ENCODE measurements at places on chromosomes 3 and 15.
A peak's percentile ranks its signal among the peaks of the same experiment; 100 is the strongest.

DNA sequence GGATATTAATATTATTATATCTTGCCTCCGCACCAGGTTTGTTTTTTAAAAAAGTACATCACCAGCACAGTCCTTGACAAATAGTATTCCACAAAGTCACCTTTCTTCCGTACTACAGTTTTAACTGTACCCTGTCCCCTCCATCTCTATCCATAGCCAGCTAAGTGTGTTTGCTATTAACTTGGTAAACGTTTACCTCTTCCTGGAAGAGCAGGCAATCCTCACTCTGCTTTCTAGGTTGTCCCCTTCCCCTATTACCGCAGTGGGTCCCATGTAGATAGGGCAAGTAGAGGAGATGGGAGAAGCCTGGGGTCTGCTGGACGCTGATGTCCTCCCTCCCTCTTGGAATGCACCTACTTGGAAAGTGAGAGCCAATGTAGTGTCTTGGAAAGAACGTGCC is 83.9 kb upstream of the ETV5 start:
- DNase-seq: no peak

- no peak for DNase-seq
These were observed 52.3 kb downstream of the NCEH1 start for GRCh38 chr3:172658344-172659245.

GRCh38 chr15:96692826-96693225 is 362.3 kb downstream of the NR2F2 start:
- no peak for DNase-seq

DNA sequence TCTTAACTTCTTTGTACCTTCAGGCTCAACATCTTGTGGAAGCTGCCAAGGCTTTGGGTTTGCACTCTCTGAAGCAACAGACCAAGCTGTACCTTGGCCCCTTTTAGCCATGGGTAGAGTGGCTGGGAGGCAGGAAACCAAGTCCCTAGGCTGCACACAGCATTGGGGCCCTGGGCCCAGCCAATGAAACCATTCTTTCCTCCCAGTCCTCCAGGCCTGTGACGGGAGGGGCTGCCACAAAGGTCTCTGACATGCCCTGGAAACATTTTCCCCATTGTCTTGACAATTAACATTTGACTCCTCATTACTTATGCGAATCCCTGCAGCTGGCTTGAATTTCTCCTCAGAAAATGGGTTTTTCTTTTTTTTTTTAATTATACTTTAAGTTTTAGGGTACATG is 253.1 kb upstream of the GADL1 start:
- no peak for DNase-seq

- no peak for DNase-seq
These were observed 36.7 kb downstream of the XYLB start for GRCh38 chr3:38383156-38383875.

DNA sequence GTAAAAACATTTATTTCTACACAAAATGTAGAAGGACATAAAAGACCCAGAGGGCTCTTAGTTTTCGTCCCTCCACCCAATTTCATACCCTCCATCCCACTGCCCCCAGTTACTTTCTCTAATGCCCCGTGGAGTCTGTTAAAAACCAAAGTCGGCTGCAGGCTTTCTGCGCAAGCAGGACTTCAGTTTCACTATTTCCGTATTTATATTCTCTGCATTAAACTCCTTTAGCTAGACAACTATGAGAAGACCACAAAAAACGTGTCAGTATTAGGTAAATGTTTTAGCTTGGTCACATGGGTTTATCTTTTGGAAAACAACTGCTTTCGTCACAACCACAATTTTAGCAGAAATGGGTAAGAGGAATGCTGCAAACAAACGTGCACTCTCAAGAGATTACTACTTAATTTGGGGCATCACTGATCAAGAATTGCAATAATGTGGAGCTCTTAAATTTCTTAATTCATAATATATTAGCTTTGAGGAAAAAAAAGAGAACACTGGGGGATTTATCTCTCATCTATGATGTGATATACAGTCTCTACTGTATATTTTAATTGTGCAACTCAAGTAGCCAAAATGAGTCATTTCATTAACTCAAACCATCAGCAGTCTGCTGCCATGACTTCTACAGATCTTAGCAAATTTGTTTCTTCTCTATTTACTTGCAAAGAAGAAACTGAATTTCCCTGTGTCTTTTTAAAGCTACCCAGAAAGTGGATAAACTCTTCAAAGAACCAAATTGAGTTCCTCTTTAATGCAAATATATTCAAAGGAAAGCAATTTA is 740 bp upstream of the NSMCE3 start:
- no peak for DNase-seq

GRCh38 chr3:64028754-64029153 is 5.5 kb upstream of the PSMD6 start:
- no peak for DNase-seq

GRCh38 chr3:4895838-4896237 is 83.4 kb upstream of the BHLHE40 start:
- no peak for DNase-seq

- no peak for DNase-seq
These were observed 5.5 kb downstream of the GRIP2 start for GRCh38 chr3:14534516-14535191.

DNA sequence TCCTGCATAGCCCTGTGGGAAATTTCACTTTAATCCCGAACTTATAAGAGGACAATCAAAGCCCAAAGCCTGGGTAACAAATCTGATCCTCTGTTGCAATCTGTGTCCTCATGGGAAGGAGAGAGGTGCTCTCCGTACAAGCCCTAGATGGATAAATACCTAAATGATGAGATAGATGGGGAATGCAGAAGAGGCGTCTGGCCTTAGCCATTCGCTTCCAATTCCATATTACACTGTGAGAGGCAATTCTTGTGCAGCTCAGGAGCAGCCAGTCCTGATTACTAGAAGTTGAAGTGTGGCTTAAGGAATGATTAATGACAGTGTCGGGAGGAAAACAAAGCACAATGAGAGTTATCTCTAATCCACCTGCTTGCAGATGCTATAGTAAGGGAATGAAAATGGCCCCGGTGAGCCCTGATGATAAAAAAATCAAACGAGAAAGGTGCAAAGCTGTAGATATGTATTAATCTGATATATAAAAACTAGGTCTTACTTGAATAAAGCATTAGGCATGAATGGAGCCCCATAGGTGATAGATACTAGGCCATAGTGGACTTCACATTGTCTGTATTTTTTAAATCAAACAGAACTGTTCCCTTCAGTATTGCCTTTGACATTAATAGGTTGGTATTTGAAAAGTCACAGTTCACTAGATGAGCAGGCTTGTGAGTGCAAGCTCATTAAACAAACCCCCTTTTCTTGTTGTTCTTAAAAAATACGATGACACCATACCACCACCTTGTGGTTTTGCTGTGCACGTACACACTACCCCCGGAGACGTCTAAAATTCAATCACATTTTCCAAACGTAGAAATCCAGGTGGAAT is 54.2 kb upstream of the TMCO5A start:
- DNase-seq: no peak

GRCh38 chr15:89785064-89785773 is 9.1 kb downstream of the MESP2 start:
- DNase-seq: peak; percentile 92

DNA sequence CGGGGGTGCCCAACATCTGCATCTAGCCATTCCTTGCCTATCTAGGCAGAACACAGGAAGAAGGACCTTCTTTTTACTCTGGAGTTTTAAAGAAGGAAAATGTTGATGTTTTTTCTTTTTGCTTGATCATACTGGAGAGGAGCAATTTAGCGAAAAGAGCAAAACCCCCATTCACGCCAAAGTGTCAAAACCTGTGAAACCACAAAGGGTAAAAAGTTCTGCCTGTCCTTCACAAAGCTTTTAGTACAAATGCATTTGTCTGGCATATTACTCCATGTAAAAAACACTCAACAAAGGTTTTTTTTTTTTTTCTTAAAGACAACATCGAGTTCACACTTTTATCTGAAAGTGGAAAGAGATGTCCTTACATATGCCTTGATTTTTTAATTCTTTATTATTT is 214.2 kb upstream of the MRPL3 start:
- no peak for DNase-seq

Measured in Caco-2 (cell line).